ENCODE measurements at places on chromosomes 1 and 21.

DNA sequence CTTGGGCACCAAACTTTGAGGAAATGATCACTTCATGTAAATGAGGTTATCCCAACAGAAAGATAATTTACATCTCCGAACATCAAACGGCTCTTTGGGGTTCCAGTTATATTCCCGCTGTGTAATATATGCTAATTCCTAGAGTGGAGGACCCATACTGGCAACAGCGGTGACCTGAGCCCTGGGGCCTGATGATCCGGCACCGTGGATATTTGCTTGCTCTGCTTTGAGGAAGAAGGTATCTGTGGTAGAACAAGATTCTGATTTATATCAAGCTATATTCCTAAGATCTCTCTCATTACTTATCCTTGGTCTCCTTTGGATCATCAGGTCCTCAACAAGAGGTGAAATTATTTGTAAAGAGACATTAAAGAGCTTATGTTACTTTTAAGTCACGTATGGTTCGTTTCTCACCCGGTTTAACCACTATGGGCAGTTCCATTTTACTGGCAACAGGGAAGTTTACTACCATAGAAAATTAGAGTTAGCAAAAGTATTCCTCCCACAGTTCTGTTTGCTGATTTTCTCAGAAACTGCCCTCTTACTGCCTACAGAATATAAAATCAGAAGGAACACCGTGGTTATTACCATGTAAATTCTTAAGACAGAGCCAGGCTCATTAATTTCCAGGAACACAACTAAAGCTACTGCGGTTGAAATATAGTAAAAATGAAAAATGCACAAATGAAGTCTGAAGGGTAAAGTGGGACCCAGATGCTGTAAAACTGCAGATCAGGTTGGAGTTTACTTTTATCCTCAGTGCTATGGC, 56.7 kb downstream of the MRPL39 start:
- no peak for DNase-seq

GRCh38 chr1:185059950-185060571, 14.7 kb downstream of the RNF2 start:
- no peak for DNase-seq

DNA sequence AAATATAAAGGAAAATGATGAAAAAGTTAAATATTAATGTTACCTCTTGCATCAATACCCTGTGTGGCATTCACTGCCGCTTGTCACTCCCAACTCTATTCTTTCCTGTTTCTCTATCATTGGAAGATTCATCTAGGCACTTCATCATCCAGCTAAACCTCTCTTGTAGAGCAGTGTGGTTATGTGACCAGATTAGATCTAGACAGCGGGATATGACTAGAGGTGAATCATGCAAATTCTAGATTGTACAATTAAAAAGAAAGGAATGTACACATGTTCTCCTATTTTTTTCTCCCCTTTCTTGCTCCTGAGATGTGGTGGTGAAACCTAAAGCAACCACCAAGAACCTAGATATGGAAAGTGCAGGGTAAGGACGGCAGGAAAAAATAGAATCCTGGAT, 174.1 kb downstream of the LBR start:
- no peak for DNase-seq

GRCh38 chr21:44354775-44355771, 1.7 kb downstream of the TRPM2 start:
- DNase-seq = no peak

- DNase-seq = no peak
Observed at GRCh38 chr1:58931756-58932155, 147.9 kb upstream of the JUN start.

- peak; percentile 67 for DNase-seq
Observed at GRCh38 chr1:45913183-45913683, 109.8 kb downstream of the MAST2 start.

GRCh38 chr1:67771152-67771551, 62.1 kb downstream of the GNG12 start:
- no peak for DNase-seq

DNA sequence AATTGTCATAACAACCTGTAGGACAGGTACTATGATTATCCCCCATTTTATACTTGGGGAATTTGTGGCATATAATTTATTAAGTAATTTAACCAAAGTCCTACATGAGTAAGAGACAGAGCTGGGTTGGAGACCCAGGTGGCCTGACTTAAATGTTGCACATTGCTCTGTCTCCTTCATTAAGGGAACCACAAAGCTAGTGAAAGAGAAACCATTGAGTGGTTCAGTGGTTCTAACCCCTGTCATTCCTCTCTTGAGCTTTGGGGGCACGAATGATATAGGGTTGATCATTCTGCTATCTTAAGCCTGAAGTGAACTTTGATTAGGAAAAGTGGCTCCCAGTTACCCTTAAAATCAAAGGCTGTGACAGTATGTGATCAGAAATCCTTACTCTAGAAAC, 5.3 kb upstream of the MAP3K7CL start:
- no peak for DNase-seq

- no peak for DNase-seq
Observed at GRCh38 chr21:42496839-42497202, 797 bp upstream of the RSPH1 start.

GRCh38 chr1:84504580-84505492, 1.4 kb upstream of the SPATA1 start:
- DNase-seq = peak; percentile 38

DNA sequence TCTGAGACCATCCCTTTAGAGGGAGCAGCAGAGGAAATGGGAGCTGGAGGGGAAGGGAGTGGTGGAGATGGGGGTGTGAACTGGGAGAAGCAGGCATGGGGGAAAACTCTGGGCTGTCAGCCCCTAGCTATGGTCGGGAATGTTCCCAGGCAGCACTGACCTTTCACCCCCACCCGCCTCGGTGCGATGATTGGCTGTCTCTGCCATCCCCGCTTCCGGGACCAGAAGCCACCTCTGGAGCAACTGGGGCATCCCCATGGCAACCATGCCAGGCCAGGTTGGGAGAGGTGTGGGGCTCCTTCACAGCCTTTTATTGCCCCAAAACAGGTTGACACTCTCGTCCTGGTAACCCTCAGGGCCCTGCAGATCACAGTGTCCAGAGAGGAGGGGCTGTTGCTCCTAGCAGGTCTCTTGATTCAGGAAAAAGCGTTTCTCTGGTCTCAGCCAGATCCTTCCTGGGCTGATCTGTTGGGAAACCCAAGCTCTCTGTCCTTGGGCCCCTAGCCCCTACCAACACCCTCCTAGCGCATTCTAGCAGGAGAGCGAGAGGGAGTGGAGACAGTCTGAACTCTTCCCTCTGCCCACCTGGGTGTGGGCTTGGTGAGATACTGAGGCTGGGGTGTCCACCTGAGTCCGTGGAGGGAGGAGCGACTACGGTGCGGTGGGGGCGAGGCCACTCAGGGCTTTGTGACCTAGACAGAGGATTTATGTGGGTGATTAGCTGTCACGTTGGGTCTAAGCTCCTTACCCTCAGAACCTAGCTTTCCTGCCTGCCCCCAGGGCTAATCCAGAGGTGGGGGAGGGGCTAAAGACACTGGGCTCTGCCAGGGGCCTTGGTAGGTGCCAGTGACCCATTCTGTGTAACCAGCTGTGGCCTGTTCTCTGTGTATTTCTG, 12.2 kb upstream of the SLC6A9 start:
- DNase-seq = no peak

GRCh38 chr1:33161061-33161681, 20.7 kb downstream of the TRIM62 start:
- no peak for DNase-seq

DNA sequence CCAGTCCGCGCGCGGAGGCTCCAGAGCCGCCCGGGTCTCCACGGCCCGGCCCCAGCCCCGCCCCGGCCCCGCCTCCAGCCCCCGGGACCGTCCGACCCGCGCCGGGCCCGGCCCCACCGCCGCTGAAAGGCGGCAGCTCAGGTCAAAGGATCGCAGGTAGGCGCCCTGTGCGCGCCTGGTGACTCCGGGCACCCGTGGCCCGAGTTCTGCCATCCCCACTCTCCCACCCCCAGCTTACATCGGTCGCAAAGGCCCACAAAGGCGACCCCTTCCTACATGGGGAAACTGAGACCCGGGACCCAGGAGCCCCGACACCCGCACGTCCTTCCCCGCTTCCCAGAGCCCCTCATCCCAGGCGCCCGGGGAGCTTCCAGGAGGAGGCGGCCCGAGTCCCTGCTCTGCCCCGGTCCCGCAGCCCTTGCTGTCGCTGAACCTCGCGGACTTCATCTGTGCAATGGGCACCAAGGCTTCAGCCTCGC, at the start of gene TMEM200B:
Gene TMEM200B (minus strand): TSS at position 17 of the 479 bp plus-strand sequence. CDS start 2,075 bp downstream, outside the sequence.
- DNase-seq = no peak

- no peak for DNase-seq
Observed at GRCh38 chr1:221701570-221702186, 40.2 kb downstream of the DUSP10 start.

GRCh38 chr1:7589080-7589735, 181.9 kb upstream of the VAMP3 start:
- DNase-seq = no peak

DNA sequence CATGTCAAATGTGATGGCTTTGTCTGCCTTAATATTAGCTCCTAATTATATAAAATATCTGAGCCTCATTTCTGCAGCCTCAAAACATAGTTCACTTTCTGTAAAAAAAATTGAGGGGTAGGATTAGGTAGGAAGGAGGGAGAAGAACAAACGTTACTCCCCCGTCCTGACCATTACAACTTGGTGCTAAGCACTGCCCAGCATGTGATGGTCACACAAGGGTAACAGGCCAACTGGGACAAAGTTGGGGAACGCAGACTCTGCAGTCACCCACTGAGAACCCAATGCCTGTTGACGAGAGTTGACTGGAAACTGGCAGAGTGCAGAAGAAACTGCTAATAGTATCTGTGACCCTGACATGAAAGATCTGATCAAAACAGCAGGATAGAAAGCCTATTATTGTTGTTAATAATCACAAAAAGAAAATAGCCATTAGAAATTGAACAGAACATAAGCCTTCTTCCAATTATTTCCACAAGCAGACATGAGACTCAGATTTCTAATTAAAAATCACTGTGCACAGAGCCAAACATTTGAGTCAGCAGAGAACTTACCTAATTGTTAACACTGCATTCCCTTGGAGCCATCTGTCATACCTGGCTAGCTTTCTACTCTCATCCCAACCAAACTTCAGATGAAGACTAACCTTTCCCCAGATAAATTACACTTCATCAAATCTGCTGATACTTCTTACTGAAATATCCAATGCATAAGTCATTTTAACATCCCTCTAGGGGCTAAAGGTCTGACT, 5.5 kb downstream of the SORT1 start:
- no peak for DNase-seq

GRCh38 chr1:41281334-41281733, 39.2 kb upstream of the SCMH1 start:
- no peak for DNase-seq

GRCh38 chr1:182192966-182193365, 131.5 kb upstream of the ZNF648 start:
- no peak for DNase-seq

DNA sequence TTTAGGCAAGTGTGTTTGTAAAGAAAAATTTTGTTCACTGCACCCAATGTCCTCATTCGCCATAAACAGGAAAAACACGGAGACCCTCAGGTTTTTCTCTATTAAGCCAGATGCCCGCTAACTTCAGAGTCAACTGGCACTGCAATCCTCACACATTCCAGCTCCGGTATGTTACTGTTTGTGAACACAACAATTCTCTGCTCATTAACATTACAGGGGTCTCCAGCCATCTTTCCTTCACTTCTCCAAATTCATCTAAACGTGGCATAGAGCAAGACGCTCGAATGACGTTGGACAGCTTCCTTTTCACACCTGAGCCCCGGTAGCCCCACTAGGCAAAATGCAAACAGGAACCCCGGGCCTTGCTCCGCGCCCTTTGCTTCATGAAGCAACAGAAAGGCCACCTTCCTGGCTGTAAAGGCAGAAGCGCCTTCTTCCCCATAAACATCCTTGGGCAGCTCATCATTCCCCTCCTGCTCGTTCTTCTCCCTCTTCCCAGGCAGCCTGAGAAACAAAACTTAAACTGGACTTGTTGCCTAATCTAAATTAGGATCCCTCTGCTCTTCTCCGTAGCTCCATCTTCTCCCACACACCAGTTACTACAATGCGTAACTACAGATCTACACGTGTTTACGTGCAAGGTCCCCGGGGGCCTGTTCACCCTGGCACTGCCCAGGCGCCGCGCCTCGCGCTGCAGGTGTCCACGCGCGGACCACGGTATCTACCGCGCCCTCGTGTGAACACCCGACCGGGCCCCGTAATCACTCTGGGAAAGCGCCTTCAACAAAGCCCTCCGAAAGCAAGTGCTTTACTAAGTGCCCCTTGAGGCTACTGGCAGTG, 1.2 kb downstream of the LBR start:
- DNase-seq = no peak

- DNase-seq = no peak
Observed at GRCh38 chr1:161021970-161022353, 1.0 kb upstream of the F11R start.

DNA sequence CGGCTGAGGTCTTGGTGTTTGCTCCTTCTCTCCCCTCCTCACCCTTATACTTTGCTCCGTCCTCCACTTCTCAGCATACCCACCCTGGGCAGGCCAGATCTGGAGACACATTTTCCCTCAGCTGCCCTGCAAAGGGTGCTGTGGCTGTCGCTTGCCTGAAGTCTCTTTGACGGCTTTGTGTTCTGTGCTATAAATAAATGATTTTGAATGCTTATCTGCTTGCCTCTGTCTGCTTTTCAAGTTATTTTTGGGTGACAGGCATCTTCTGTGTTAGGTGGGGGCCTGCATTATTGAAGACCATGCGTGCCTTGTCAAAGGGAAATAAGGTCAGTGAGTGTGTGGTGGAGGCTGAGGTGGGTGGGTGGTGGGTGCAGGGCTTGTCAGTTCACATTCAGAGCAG, 66.9 kb upstream of the KCND3 start:
- no peak for DNase-seq

DNA sequence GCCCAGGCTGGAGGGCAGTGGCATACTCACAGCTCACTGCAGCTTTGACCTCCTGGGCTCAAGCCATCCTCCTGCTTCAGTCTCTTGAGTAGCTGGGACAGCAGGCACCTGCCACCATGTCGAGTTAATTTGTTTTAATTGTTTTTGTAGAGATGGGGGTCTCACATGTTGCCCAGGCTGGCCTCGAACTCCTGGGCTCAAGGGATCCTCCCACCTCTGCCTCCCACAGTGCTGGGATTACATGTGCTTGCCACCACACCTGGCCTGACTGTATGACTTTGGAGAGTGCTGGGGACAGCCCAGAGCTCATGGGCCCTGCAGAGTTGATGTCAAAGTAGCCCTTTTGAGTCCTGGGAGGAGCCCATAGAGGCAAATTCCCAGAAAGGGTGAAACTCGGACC, 1.8 kb downstream of the OBSCN start:
- DNase-seq = no peak

GRCh38 chr1:31712068-31712467, 8.3 kb upstream of the COL16A1 start:
- DNase-seq = peak; percentile 57

DNA sequence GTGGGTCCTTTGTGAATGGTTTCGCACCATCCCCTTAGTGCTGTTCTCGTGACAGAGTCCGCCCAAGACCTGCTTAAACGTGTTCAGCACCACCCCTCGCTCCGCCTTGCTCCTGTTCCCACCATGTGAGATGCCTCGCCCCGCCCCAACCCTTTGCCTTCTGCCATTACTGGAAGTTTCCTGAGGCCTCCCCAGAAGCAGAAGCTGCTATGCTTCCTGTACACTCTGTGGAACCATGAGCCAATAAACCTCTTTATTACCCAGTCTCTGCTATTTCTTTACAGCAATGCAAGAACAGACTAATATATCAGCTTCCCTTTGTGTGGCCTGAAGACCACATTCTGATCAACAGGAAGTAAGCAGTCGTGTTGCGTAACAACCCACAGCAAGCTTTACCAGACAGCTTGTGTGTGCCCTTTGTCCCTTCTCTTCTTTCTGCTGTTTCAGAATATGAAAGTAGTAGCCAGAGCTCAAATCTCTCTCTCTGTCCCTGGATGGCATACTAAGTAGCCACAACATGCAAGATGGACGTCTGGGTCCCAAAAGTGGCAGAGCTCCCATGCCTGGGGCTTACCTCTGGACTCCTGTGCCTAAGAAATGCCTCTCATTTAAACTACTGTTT, 14.1 kb downstream of the HENMT1 start:
- no peak for DNase-seq
